A673 (cell line): ENCODE measurements at places on chromosomes 7 and 10. TPM values are rescaled to one million over a fixed set of nuclear protein-coding genes. Genes with fewer than 3 reads are reported as not detected.

DNA sequence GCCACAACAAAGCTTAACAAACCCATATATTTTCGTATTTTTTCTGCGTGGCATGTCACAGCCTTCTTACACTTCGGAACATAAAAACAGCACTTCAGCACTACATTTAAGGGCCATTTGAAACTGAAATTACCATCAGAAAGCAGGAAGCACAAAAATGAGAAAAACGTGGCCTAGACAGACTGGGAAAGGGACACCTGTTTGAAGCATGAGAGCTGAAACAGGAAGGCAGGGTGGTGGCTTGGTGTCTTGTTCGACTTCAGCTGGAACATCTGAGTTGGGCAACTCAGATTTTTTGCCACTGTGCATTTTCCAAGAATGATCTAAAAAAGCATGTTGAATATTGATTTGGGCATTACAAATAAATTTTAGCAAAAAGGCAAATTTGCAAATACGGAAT is 243.2 kb downstream of the ELMO1 start:
- H3K4me1 ChIP-seq = no peaks in the 10 kb centered on the region
- H3K27me3 ChIP-seq = no peaks in the 10 kb centered on the region
- H3K36me3 ChIP-seq = no peaks in the 10 kb centered on the region
- no peak for DNase-seq
- no peak overlapping the region for H3K4me3 ChIP-seq

- H3K27me3 ChIP-seq = no peaks in the 10 kb centered on the region
- no peak overlapping the region for H3K4me3 ChIP-seq
- H3K27ac ChIP-seq = no peak overlapping the region
- DNase-seq = no peak
- no peaks in the 10 kb centered on the region for H3K36me3 ChIP-seq
These were observed 5.0 kb downstream of the MXI1 start for GRCh38 chr10:110212119-110213006.

DNA sequence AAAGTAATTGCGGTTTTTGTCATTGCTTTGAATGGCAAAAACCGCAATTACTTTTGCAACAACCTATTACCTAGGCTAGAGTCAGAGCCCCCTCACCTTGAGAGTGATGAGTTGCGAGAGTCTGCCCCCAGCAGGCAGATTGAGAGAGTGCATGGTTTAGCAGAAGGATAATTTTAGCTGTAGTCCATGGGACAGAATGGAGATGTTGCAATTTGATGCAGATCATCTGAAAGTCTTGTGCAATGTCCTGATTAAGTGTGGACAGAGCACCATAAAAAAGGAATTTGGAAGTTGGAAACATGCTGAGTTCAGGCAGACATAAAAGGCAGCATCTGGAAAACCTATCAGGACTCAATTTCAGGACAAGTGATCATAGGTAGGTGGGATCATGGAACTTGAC is 48.7 kb downstream of the GPR141 start:
- H3K36me3 ChIP-seq = no peaks in the 10 kb centered on the region
- H3K4me1 ChIP-seq = no peaks in the 10 kb centered on the region
- H3K4me3 ChIP-seq = no peak overlapping the region
- H3K27ac ChIP-seq = no peak overlapping the region
- peak; percentile 21 for DNase-seq
- no peaks in the 10 kb centered on the region for H3K27me3 ChIP-seq

Gene DNAJC30
- total RNA-seq = 11.1 and 11.8 TPM in 2 replicates

DNA sequence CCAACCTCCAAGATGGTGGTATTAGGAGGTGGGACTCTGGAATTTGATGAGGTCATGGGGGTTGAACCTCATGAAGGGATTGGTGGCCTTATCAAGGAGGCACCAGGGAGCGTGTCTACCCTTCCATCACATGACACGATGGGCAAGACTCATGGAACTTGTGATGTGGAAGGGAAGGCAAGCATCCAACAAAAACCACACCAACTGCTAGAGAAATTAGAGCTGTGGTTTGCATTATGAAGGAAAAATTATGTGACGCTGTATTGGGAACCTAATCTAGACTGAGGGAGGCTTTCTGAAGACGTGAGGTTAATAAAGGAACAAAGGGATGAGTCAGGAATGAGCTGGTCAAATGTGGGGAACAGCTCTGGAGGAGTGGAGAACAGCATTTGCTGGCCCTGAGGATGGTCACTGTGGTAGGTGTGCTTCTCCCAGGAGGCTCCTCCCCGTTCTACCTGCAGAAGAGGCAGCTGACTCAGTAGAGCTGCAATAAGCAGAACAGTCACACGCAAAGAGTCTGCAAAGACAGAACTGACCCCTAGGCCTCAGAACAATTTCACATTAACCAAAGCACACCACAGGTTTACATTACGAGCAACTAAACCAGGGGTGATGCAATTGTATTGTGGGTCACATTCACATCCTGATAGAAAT is 236.6 kb upstream of the GRB10 start:
- no peaks in the 10 kb centered on the region for H3K27me3 ChIP-seq
- no peak for DNase-seq
- no peaks in the 10 kb centered on the region for H3K36me3 ChIP-seq
- H3K4me1 ChIP-seq = no peaks in the 10 kb centered on the region
- no peak overlapping the region for H3K4me3 ChIP-seq

DNA sequence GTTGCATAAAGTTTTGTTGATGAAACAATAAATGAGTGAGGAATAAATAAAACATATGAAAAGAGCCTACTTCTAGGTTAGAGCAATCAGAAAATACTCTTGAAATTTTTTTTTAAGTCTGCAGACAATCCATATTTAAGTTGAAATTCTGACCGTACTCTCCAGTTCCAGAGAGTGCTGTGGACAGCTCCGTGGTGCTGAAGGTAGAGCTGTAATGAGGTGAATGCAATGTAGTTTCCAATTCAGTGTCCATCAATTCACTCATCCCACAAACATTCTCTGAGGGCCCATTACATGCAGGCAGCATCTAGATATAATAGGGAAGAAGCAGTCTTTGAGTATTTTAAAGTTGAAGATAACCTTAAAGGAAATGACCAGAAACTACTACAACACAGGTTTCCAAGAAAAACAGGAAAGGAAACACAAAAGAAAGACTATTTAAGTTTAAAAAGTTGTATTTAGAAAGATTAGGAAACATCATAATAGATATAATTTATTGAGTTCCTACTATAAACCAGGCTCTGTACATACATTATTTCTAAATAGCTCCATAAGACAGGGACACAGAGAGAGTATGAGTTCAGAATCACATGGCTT is 44.0 kb upstream of the CRTAC1 start:
- no peaks in the 10 kb centered on the region for H3K36me3 ChIP-seq
- peaks cover 28% of the 10 kb centered on the region for H3K27me3 ChIP-seq
- no peaks in the 10 kb centered on the region for H3K4me1 ChIP-seq
- no peak overlapping the region for H3K4me3 ChIP-seq
